ENCODE measurements at places on chromosomes 6 and 20.

GRCh38 chr20:35891375-35891774, 62.9 kb downstream of the SCAND1 start:
- no peak for DNase-seq

GRCh38 chr6:152166497-152166896, 359.0 kb downstream of the ESR1 start:
- no peak for DNase-seq

- peak; percentile 82 for DNase-seq
These were observed 159.2 kb downstream of the CD109 start for GRCh38 chr6:73854998-73855718.

DNA sequence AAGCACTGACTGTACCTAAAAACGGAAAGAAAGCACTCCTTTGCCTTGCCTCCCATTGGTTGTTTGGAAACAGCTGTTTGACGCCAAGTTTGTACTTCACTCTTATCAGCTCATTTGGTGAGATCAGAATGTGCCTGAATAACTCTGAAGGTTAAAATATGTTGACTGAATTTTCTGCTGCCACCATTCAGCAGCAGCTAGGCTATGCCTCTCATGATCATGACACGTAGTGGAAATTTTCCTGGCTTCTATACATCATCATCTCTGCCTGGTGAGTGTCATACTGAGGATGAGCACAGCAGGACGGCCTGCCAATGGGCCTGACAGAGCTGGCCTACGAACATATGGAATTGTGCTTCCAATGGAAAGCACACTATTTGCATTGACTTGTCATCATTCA, 704.9 kb upstream of the CITED2 start:
- peak; percentile 31 for DNase-seq

DNA sequence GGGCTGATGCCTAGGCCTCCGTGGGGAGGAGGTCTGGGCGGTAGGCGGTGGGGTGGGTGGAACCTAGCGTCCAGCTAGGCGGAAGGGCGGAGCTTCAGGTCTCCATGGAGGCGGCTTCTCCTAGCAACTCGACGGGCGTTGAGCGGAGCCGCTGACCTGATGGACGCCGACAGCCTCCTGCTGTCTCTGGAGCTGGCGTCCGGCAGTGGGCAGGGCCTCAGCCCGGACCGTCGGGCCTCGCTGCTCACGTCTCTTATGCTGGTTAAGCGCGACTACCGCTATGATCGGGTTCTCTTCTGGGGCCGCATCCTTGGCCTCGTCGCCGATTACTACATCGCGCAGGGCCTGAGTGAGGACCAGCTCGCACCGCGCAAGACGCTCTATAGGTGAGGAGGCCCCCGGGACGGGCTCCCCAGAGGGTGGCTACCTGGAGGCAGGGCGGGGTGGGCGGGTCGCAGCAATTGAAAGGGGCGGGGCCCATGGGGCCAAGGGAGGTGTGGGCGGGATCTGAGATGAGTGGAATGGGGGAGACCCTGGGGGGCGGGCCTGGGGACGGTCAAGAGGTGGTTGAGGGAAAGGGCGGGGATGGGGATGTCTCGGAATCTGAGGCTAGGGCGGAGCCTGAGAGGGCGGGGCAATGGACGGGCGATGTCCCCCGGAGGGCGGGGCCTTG, at the start of gene RSPH9:
TSS of gene RSPH9 (plus strand) at position 97 of the 673 bp plus-strand sequence. CDS start at position 160, 63 bp downstream.
- DNase-seq = no peak

DNA sequence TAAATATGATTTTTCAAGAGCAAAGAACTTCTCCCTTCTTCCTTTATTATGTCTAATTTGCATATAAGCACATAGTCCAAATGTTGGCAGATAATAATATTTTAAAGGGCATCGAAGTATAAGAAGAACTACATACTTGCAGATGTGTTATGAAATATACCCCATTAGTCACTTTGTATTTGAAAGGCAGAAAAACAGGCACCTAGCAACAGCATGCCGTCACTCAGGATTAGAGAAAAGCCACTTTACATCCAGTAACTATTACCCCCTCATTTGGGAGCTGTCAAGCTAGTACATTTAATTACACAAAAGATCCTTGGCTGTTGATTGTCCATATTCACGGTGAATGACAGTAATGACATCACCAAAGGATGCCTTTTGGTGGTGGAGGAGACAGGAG, 99.3 kb upstream of the ARMC2 start:
- no peak for DNase-seq

- DNase-seq = no peak
These were observed 170.2 kb downstream of the SCP2D1 start for GRCh38 chr20:18983796-18984195.

GRCh38 chr20:51696304-51697071, 71.7 kb downstream of the ATP9A start:
- peak; percentile 26 for DNase-seq

DNA sequence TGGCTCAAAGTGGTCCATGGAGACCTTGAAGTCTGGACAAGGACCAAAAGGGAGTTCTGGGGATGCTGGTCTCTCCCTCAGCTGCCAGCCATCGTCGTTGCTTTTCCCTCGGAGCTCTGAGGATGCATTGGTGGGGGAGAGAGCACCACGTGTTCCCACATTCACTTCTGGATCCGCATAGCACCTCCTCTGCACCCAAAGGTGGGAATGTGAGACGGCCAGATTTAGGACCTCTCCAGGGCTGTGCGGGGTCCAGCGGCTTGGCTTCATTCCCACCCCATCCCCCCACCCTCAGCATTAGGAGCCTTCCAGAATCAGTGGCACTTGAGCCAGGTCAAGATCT, 1.1 kb downstream of the EPB41L1 start:
- no peak for DNase-seq

GRCh38 chr20:52405986-52406385, 214.4 kb upstream of the ZFP64 start:
- no peak for DNase-seq

DNA sequence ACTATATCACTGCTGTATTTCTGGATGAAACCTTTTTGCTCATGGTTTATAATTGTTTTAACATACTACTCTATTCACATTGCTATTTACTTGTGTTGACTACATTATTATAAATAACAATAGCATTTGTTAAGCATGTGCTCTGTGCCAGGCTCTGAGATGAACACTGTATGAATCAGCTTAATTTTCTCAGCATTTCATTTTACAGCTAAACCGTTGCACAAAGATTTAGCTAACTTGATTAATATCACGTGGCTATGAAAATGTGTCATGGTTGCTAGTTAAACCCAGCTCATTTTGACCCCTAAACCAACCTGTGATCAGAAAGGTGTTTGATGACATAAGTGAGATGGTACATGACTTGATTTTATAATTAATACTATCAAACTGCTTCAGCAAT, 77.5 kb downstream of the NCOA7 start:
- no peak for DNase-seq

GRCh38 chr6:163554663-163555062, 140.1 kb downstream of the QKI start:
- DNase-seq = no peak

- no peak for DNase-seq
These were observed 541.2 kb upstream of the JARID2 start for GRCh38 chr6:14704383-14705271.

DNA sequence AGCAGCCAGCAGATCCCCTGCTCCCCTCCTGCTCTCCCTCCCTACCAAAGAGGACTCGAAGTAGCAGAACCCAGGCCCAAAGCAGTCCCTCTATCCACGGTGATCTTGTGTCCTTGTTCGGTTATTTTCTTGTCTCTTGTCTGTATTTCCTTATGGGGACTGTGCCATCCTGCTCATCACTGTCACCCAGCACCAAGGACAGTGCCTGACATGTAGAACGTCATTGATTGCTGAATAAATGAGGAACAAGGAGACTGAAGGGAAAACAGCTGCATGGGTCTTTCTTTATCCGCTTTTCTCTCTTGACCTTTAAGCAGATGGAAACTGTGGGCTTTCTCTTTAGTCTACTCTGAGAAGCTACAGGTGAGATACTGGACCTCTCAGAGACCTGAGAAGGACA, 29.4 kb upstream of the ZNF831 start:
- DNase-seq = no peak

DNA sequence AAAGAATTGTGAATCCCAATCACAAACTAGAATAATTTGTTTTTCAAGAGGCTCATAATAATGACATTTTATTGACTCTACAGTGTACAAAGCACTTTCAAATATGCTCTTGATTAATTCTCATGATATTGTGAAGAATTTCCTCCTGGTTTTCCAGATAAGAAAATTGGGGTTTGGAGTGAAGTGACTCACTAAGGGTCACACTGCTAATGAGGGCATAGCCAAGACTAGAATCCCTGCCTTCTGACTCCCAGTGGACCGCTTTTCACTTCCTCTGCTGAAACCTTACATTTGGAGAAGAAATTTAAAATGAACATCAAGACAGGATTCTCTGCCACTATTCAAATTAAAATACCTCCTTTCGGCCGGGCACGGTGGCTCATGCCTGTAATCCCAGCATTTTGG, 38.3 kb upstream of the LTV1 start:
- DNase-seq = no peak

DNA sequence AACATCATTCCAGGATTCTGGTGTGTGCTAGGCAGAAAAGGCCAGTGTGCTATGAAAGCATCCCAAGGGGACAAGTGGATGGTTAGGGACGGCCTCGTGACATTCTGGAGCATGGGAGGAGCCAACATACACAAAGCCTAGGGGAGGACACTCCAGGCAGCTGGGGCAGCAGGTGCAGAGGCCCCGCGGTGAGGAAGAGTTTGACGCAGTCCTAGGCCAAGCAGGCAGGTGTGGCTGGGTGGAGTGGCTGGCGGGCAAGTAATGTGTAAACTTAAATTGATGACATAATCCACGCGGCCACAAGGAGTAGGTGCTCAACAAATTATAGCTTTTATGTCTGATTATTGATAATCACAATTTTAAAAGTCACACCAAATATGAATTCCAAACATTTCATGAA, 93.6 kb downstream of the TMEM242 start:
- DNase-seq = peak; percentile 56

- DNase-seq = no peak
These were observed 196.7 kb downstream of the MOXD1 start for GRCh38 chr6:132204591-132204990.

GRCh38 chr6:8375916-8376315, 59.4 kb downstream of the SLC35B3 start:
- DNase-seq = no peak

DNA sequence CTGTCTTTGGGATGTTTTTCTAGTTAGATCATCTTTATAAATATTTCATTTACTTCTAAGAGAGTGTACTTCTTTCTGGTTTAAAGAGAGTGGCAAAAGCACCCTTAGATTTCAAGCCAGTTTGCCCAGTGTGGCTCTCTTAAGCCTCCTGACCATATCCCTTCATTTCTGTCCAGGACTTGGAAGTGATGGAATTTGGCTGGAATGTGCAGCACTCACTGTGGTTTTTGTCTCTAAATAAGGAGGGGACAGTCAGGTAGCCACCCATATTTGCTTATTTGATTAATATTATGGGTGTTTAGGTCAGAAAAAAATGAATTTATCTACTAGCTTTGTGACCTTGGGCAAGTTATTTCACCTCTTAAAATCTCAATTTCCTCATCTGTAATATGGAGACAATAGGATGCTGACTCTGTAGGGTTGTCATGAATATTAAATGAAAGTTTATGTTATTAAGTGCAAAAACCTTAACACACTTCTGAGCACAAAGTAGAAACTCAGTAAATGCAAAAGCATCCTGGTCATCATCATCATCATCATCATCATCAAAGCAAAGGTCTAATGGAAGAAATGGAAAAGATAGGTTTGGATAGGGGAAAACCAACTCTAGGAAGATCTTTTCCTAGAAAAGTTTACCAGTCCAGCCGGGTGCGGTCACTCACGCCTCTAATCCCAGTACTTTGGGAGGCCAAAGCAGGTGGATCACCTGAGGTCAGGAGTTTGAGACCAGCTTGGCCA, 3.1 kb downstream of the CRYBG1 start:
- DNase-seq = peak; percentile 8

GRCh38 chr6:97198046-97198565, 84.9 kb downstream of the MMS22L start:
- no peak for DNase-seq

DNA sequence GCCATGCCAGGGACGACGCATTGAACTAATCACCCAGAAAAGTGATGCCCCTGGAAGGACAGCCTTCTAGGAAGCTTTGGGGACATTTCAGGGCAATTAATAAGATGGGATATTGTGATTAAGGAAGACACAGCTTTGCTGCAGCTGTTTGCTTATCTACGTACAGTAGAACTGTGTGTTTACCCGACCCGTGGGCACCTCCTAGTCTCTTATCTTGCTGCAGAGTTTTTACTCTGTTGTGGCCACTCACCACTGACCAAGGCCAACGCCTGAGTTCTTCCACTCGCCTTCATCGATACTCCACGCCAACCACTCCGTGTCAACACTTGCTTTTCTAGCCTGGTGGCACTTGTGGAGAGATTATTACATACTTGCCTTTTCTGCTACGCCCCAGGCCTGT, 105.9 kb upstream of the MLN start:
- no peak for DNase-seq

DNA sequence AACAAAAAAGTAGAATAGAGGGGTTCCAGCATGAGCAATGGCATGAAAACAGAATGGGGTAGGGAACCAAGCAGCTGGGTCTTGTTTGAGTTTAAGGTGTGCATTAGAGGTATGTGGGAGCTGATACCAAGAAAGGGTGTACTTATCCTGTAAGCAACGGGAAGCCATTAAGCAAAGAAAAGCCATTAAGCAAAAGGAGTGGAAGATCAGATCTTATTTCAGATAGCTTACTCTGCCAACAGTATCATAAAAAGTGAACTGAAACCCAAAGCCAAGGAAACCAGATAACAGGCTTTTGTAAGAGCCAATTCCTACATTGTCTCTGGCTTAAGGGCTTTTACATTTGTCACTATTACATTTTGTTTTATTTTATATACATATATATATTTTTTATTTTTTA, 21.3 kb upstream of the BEND6 start:
- DNase-seq = no peak

- DNase-seq = no peak
These were observed 15.9 kb downstream of the PRDM1 start for GRCh38 chr6:106102034-106102433.

- DNase-seq = no peak
These were observed 46.1 kb downstream of the MBOAT1 start for GRCh38 chr6:20166210-20166609.

DNA sequence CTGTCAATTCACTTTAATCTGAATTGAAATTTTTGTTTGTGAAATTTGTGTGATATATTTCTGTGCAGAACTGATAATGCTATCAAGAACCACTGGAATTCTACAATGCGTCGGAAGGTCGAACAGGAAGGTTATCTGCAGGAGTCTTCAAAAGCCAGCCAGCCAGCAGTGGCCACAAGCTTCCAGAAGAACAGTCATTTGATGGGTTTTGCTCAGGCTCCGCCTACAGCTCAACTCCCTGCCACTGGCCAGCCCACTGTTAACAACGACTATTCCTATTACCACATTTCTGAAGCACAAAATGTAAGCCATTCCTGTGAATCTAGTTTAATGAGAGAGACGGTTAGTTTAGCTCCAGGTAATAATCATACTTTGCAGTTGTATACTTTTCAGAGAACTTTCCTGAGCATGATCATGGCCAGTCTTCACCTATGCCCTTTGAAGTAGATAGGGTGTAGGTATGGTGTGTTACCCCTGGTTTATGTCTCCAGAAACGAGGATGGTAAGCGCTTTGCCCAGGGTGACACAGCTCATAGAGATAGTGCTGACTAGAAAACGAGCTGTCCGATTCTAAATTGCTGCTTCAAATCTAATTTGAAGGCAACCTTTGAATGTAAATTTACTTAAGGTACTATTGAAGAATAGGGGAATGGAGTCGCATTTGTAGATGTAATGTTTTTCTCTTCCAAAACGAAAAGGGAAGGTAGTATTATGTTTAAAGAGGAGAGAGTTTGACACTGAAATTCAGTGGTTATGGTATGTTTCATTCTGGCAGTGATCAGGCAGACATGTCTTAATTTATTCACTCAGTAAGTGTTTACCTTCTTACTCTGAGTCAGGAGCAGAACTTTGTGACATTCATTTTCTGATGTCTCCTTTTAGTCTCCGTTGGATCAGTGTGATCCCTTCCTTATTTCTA, 11.4 kb downstream of the MYB start:
- no peak for DNase-seq
